ENCODE measurements at places on chromosomes 3 and 15.

GRCh38 chr3:147200545-147200944 is 205.8 kb downstream of the ZIC4 start:
- no peak for DNase-seq

DNA sequence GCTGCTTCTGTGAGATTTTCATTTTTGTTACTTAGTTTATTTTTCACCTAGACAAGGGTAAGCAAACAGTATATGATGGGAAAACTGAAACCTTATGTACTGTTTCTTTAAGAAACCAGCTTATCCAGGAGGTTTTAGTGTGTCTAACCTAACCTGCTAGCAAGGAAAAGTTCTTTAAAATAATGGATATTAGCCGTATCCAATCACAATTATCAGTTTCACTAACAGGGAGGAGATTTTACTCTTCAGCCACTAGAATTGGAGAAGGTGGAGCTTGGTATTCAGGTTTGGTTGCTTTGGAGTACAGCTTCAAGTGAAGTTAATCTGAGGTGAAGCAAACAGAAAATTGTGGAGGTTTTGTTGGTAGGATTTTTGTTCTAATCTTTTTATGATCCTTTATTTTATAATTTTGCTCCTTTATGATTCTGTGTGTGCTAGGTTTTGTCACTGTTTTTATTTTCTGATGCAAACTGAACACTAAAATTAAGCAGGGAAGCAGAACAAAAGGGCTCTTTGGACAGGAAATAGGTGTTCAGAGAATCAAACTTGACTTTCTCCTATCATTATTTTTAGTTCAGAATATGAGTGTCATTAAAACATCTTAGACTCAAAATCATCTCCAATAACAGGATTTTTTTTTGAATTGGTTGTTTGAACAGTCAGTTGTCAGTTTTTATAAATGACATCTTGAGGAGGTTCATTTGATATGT is 13.0 kb downstream of the ZFAND6 start:
- peak; percentile 80 for DNase-seq

GRCh38 chr3:34583451-34583850 is 785.0 kb downstream of the PDCD6IP start:
- DNase-seq = no peak

GRCh38 chr3:138460536-138461205 is 26.3 kb downstream of the ESYT3 start:
- no peak for DNase-seq

DNA sequence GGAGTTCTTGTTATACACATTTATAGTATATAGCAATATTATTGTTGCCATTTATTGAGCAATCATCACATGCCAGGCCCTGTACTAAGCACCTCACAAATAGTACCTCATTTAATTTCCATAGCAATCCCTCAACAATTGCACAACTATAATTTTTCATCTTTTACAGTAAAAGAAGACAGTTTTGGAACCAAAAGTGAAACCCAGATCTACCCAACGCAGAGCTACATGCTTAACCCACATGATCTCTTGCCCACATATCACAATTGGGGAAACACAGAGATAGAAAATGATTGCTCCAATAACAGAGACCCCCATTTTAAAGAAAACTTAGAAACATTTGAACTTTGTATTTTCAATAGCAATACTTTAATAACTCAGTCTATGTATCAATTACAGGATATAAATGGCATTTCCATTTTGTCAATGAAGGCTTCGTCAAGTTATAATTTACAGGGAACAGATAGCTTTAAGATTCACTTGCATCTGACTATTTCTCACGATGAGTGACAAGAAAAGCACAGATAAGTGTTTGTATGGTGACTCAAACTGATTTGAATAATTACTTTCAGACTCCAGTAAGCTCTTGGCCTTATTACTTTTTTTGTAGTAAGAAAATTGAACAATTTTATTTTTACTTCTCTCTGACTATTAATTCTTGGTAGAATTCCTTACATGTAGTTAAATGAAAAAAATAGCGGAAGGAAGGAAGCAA is 38.7 kb upstream of the CCDC50 start:
- no peak for DNase-seq

- no peak for DNase-seq
These were observed 51.5 kb downstream of the KATNBL1 start for GRCh38 chr15:34158355-34158754.

GRCh38 chr3:72673011-72673771 is 175.1 kb downstream of the SHQ1 start:
- no peak for DNase-seq

GRCh38 chr3:138834596-138835396 is at the start of gene PIK3CB:
TSS of gene PIK3CB (minus strand) at chr3:138834928. CDS start at chr3:138759343, 75,585 bp downstream.
- DNase-seq = peak; percentile 94

DNA sequence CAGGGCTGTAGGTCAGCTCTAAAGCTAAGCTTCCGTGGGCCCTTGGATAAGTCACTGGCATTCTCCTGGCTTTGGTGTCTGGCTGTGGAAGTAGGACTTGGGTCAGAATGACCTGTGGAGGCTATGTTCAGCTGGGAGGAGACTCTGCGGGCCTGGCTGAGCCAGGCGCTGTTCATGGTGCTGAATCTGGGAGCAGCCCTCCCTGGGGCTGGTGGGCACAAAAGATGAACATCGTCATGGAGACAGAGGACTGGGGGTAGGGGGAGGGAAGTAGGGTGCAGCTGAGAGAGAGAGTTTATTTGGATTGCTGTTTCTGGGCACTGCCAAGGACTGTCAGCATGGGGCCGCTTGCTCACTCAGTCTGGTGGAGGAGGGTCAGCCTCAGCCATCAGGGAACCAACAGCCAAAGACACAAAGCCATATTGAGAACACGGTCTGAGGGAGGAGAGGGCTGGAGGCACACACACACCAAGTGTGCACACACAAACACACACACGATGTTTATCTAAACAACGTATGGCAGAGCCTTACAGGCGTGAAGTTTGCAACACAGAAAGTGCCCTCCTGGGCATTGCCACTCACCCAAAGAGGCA is 120.7 kb upstream of the LINGO1 start:
- DNase-seq = no peak

DNA sequence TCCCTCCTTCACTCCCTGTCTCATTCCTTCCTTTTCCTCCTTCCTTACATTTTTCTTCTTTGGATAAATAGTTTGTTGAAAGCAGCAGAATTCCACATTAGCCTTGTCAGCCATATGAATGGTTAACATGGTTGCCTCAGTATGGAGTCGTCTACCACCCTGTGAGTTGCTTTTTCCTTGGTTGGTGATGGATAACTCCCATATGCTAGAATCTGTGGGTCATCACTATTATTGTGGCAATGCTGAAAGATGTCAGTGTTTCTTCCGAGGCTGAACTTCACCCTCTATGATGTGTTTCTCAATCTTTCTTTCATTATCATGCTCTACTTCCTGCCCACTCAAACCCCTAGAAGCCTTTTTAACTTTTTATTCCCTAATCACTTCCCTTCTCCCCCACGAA is 481.8 kb upstream of the KCNMB2 start:
- no peak for DNase-seq

DNA sequence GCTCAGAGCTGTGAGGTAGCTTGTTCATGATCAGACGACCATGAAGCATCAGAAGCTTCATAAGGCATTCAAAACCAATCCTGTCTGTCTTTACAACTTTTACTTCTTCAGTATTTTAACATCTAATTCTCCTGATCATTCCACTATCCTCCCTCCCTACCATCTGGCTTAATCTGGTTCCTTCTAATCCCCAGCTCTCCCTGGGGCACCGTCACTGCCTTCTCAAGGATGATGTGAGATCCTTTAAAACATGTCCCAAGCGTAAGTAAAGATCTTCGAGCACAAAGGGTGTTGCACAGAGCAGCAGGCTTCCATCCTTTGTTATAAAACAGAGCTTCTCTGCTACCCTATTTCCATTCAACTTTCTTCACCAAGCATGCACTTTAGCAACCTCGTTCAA is 362.7 kb upstream of the ARRDC4 start:
- no peak for DNase-seq

GRCh38 chr3:33074217-33075067 is 22.5 kb downstream of the GLB1 start:
- DNase-seq = peak; percentile 44

- no peak for DNase-seq
These were observed 8.0 kb downstream of the KLHL25 start for GRCh38 chr15:85786781-85787114.

DNA sequence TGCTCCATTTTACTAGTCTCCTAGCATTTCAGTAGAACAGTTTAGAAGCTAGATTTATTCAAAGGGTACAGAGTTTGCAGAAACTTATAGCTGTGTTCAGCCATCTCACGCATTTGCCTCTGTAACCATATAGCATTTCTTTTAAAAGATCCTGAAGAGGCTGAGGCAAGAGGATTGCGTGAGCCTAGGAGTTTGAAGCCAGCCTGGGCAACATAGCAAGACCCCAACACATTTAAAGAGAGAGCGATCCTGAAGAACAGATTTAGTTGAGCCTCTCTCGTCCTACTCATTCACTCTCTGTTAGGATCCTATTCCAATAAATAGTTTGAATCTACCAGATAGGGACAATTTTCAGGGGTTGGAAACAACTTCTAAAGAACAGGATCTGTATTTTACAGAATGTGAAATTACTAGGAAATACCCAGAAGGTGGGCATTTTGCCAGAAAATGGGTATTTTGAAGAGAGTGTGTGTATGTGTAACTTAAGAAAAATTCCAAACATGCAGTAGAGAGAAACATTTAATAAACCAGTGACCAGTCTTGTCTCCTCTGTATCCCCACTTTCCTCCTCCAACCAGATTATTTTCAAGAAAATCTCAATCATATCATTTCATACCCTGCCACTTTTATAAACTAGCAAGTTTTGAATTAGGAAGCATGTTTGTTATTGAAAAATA is 4.5 kb downstream of the EIF3J start:
- DNase-seq = no peak

DNA sequence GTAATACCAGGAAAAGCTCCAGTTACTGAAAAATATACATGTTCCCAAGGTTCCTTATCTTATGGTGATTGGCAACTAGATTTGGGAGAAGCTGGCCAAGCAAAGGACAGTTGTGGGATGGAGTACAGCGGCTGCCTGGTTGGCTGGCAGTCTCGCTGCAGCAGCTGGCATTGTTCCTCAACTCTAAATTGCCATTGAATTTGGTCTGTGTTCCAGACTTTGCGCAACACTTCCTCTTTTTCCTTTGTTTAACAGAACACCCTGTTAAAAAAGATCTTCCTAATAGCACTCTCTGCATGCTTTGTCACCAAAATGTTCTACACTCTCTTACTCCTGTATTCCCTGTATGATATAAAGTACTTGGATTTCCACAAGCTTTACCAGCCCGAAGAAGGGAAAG is 420.6 kb upstream of the RBMS3 start:
- DNase-seq = no peak

- DNase-seq = no peak
These were observed 39.5 kb downstream of the SUSD5 start for GRCh38 chr3:33179132-33179531.

- no peak for DNase-seq
These were observed 4.5 kb upstream of the WWTR1 start for GRCh38 chr3:149662240-149662887.

DNA sequence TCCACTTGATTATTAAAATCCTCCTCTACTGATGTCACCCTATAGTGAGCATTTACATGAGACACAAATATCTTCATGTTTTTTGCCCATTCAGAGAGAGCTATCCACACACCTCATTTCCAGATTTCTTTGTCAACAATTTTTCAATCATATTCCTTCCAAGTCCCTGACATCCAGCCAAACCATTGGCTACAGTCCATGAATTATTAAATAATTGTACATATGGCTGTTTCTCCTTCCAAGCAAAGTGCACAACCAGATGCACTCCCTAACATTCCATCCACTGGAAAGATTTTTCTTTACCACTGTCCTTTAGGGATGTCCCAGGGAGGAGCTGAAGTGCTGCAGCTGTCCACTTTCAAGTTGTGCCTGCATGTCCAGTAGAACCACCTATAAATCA is 328.0 kb upstream of the MDFIC2 start:
- no peak for DNase-seq
